HFF-Myc (cell line): ENCODE measurements at places on chromosomes 2 and 18.

DNA sequence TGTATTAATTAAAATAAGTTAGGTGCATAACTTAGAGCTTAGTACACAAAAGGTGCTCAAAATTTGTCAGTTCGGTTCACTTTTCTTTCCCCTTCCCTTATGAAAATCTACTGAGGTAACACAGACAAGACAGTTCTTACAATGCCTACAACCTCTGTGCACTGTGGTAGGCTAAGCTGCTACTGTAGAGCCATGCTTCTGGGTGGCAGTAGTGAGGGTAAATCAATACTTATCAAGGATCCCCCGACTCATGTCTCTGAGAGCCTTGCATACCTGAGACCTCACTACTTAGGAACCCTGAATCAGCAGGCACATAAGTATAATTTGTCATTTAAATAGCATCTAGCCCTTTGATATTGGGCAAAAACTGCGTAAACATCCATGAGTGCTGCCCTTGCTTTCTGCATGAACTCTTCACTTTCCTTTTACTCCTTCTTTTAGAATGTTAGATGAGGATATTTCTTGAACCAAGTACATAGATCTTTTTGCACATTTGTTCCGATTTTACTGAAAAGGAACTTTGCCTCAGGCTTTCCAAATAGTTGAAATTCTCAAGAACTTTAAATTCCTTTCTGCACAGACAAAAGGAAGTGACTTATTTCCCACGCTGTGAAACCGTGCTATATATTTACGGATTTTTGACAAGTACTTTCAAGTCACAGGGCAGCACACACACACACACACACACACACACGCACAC is 234.4 kb downstream of the TRIB2 start:
- DNase-seq = peak; percentile 52

DNA sequence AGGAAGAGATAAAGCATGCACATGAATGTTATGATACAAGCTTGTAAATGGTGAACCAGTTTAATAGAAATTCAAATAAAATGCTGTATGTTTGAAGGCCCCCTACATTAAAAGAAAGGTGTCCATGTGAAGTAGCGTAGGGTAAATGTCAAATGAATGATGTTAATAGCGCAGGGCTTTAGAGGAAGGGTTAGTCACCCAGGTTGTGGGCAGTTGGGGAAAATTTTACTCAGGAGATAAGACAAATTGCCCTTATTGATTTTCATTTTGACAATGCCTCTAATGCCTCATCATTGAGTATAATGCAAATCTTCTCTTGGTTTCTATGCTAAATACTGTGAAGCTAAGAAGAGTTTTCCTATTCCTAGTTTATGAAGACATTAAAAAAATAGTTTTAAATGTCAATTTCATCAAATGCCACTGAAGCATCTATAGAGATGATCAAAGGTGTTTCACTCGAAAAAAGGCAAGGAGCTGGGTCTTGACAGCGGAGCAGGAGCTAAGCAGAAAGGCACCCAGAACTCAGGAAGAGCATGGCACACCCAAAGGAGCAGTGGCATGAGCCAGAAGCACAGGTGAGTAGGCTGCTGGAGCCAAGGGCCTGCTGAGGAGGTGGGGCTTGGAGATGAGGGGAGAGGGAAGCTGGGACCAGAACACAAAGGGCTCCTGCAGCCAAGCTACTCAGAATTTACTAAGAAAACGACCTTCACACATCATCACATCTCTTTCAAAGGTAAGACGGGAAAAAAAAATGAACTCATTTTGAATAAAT is 129.3 kb upstream of the ACKR3 start:
- DNase-seq = no peak

DNA sequence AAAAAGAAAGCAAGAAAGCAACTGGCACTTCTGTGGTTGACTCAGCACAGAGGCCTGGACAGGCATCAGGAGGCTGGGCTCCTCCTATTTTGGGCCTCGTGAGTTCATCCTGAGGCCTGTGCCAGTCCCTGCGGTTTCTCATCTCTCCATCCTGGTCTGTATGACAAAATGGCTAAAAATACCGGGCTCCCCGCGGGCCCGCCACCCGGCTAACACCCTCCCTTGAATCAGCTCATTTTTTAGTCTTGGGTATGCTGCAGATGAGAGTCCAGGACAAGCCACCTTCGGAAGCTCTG is 62.3 kb upstream of the YWHAQ start:
- DNase-seq = no peak

DNA sequence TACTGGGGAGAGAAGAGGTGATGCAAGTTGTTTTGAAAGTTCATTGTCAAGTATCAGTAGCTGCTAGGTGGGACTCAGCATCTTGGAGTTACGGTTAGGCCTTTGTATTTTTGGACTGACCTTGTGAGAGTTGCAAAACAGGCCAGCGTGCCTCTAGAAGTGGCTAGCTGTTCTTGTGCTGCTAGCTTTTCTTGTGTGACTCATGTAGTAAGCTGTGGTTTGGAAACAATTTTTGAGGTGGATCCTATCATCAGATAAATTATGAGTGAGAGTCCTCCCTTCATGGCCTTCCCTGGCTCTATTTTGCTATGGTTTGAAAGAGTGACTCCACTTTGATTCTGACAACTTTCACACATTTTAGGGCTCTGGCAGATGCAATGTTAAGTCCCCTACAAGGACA is 409.2 kb upstream of the HS6ST1 start:
- peak; percentile 7 for DNase-seq

GRCh38 chr2:64852771-64853241 is 136.4 kb upstream of the SLC1A4 start:
- DNase-seq = no peak

DNA sequence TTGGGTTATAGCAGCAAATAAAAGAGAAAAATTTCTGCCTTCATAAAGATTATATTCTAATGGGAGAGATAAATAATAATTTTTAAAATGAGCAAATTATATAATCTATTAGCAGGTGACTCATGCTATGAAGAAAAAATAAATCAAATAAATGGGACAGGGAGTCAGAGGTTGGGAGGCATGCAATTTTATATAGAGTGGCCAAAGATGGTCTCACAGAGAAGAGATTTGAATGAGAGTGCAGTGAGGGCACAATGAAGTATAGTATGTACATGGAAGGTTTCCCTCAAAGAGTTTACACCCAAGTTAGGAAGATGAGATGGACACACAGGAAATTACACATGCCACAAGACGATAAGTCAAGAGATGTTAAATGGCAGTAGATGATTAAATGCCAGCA is 369.4 kb downstream of the TXNL1 start:
- no peak for DNase-seq

DNA sequence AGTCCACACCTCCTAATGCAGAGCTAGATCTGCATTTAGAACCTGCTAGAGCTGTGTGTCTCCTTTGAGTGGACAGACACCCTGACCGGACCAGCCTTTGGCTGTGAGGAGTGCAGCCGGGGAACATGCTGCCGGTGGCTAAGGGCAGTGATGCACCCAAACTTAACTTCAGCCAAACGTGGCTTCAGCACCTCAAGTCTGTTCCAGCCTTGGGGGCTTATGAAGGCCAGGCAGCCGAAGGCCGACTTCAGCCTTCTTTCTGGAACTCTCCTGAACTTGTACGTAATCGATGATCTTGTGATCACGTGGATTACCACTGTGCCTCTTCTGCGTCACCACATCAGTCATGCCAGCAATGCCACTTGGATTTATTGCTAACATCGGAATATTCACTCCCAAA is 49.1 kb downstream of the POMC start:
- no peak for DNase-seq

GRCh38 chr2:165114346-165114939 is 89.4 kb downstream of the SCN3A start:
- no peak for DNase-seq

GRCh38 chr2:17658251-17658843 is 95.3 kb downstream of the SMC6 start:
- no peak for DNase-seq

- peak; percentile 33 for DNase-seq
Measured at GRCh38 chr2:229780856-229781773, 66.8 kb upstream of the DNER start.

- peak; percentile 38 for DNase-seq
Measured at GRCh38 chr2:241379481-241380480, 23.7 kb downstream of the FARP2 start.

GRCh38 chr2:240211598-240212424 is 71.4 kb upstream of the OTOS start:
- DNase-seq = no peak

GRCh38 chr2:28997847-28998735 is 17.0 kb downstream of the TOGARAM2 start:
- DNase-seq = no peak

GRCh38 chr2:177053038-177053437 is 159.6 kb upstream of the HNRNPA3 start:
- DNase-seq = no peak

DNA sequence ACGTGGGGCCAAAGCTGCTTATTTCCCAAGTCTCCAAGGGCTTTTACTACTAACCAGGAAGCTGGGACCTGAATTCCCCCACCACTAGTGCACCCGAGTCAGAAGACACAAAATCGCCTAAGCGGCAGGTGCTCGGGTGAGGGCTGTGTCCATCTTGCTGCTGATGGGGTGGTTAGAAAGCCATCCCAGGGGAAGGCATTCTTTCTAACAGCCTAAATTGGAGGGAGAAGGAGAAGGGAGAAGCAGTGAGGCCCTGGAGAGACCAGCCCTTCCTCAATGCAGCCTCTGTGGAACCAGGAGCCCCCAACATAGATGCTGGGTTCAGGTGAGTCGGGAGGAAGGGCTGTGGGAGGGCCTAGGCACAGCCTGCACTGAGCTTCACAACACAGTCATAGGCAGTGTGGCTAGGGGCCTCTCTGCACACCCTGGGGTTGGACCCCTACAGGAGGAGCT is 1.9 kb upstream of the PROM2 start:
- no peak for DNase-seq

DNA sequence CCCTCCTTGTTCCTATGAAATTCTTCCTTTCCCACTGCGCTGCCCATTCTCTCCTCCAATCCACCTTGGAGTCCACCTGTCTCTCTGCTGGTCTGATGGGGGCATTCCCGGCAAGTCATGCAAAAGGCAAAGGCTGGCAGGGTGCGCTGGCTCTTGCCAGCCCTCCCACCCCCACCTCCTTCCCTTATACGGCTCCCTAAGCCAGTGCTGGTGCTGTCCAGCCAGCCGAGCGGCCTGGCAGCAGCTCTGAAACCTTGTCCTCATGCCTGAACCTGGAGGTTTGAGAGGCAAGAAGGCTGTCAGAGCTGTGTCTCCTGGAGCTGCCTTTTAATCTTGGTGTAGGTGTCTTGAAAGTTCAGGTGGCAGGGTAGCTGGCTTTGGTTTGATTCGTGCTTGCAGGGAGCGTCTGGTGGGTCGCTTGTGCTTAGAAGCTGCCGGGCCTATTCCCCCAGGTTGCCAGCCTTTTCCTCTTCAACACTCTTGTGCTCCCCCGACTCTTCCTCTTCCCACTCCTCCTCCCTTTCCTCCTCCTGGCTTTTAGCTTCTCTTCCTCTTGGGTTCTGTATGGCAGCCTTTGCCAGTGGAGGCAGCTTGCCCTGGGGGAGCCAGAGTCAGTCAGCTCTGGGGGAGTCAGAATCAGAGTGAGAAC is 748 bp downstream of the LIPG start:
- DNase-seq = no peak

DNA sequence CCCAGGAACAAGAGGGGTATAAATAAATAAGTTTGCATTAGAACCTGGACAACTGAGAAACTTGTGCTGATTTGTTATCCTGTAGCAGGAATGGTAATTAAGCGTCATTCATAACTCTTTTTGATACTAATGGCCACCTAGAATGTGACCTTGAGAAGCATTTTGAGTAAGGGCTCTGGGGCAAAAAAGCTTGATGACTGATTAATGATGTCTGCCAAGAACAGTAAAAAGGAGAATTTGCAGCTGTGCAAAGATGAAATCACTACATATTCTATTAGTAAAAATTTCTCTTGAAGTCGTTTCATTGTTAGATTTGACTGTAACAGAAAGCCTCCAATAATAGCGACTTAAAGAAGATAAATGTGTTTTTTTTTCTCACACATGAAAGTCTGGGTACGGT is 157.7 kb downstream of the PRKCE start:
- DNase-seq = no peak

DNA sequence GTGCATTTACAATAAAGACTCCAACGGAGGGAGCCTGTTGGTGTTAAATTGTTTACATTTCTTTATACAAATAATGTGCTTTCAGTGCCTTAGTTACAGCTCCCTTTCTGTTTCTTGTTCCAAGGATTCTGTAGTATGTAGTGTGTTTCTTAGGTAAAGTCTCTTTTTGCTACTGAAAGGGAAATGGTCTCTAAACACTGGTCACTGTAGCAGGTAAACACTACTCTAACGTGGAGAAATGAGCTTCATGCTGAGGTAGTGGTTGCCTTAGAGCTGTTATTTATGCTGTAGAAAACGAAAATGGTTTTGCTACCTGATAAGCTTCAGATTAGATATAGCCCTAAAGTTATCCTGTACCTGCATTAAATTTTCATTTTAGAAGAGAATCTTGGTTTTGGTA is 163.6 kb downstream of the CAPN13 start:
- DNase-seq = no peak

DNA sequence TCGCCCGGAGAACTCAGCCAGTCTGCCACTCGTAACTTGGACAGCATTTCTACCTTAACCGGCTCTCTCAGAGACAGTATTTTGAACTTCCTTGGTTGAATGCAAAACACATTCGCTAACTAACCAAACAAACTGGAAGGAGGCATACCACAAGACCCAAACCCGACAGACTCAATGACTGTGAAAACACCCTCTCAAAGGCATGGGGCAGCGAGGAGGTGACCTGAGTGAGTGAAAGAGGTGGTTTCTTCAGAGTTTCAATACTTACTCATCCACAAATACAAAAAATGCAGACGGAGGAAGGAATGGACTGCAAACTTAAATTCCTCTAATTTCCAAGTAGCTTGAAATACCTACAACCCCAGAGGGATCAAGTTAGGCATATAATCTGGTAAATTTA is 132.9 kb downstream of the GAREM1 start:
- DNase-seq = no peak

DNA sequence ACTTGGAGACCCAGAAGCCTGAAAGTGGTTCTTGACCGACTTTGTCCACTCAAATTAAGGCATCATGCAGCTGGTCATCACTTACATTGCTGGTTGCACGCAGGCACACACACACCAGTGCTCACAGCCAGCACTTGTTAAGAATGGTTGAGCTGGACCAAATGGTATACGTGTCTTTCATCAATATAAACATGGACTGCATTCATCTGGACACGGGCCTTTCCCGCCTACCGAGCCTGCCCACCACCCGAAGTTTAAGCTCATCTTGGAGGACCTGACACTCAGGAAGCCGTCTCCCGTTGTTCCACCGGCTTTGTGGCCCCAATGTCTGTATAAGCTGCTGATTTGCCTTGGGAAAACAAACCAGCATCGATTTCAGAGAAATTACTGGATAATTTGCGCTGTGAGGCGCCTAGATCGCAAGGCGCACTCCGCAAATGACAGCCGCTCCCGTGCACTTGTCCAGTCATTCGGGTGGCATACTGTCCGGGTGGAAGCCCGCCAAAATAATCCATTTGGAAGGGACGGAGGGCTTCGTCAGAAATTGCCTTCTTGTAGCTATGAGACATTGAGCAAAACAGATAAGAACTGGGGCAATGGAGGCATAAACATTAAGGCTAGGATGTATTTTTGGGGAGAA is 40.1 kb upstream of the AKAIN1 start:
- DNase-seq = peak; percentile 10
